ENCODE measurements at places on chromosomes 3 and 15.

- DNase-seq: no peak
These were observed 219.0 kb upstream of the LMCD1 start for GRCh38 chr3:8282541-8283165.

DNA sequence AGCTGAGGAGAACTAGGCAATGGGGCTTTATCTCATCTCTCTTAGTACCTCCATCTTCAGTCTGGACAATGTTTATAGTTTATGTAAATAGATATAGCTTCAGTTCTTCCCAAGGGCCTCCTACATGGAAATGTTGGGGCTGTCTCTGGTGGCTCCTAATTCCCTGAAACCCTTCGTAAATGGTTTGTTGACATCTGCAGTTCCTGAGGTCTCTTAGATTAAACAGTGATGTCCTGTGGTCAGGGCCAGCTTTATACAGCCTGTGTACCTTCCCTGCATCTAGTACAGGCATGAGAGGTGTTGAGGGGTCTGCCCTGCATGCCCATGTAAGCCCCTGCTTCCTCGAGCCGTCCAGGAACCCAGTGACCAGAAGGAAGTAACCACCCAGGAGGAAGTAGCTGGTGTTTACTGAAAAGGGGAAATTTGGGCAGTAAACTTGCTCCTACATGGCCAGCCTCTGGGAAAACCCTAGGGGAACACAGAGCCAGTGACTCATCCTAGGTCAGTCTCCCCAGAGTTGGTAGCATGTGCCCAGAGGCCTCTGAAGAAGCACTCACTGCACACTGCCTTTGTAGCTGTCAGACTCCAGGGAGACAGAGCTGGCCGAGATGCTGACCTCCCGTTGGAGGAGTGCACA, 4.7 kb upstream of the TBC1D2B start:
- DNase-seq: no peak

GRCh38 chr3:69320871-69321271, 65.0 kb downstream of the FRMD4B start:
- peak; percentile 29 for DNase-seq

DNA sequence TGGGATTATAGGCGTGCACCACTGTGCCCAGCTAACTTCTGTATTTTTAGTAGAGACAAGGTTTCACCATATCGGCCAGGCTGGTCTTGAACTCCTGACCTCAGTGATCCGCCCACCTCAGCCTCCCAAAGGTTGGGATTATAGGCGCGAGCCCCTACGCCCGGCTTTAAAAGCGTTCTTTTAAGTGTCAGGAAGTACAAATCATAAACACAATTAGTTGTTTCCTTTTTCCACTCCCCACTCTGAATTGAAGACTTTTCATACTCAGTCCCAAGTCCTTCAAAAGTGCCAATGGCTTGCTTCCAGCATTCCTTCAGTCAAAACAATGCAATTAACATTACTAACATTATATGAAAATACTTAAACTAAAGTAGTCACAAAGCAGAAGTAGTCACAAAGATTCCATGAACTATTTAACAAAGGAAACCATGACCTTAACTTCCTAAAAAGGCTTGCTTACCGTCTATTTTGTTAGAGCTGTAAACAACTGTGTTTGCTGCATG, 8.1 kb downstream of the WDR82 start:
- no peak for DNase-seq

- no peak for DNase-seq
These were observed 121.2 kb upstream of the GAP43 start for GRCh38 chr3:115502128-115502527.

- no peak for DNase-seq
These were observed 100.1 kb upstream of the CHD2 start for GRCh38 chr15:92800013-92800412.

GRCh38 chr15:77980098-77980497, 97.4 kb downstream of the TBC1D2B start:
- no peak for DNase-seq

DNA sequence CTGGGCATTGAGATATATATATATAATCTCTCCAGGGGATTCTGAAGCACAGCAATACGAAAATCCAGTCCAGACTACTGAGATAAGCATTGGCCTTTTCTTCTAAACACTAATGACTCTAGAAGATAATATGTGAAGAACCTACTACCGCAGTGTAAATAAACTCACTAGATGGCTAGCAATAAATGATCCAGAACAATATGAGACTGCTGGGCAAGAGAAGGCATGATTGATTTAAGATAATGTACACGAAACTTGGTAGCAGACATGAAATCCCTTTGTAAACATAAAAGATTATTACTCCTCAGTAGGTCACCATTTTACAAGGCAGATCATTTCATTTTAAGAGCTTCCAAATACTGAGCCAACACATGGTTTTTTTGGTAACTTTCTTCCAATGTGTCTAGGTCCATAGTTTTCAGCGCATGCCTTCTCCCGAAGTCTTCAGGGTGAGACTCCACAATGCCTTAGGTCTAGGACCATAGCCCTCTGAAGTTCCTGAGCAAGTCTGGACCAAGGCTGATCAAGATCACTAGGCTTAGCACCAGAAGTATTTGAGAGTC, 193.2 kb downstream of the LRRN1 start:
- DNase-seq: no peak

DNA sequence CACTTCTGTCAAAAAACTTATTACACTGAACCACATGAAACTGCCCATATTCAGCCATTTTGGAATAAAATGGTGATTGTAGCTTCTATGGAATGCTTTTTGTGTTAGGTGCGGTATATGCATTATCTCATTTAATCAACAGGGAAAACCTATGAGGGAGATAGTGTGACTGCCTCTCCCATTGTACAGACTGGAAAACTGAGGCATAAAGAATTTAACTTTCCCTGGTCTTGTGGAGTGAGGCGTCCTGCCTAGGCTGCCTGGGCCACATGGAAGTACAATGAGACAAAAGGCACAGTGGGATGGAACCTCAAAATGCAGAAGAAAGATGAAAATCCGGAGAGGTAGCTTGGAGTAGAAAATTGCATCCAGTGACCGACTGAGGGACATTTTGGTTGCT, 80.2 kb downstream of the RPLP1 start:
- DNase-seq: no peak

- no peak for DNase-seq
These were observed 60.5 kb upstream of the ETV5 start for GRCh38 chr3:186169379-186169778.

DNA sequence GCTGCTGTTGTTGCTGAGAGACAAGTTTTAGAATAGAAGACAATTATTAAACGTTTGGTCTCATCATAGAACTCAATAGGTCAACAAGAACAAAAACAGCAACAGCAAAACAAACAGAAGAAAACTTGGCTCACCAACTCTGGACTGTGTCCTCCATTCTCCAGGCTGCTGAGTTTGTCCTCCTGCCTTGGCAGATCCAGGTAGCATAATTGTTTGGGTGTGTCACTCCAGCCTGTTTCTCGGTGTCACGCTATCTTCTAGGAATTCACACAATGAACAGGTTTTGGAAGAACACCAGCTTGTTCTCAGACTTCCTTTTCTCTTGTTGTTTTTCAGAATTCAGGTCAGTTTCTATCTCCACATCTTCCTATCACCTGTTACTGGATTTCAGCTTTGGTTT, 34.7 kb downstream of the ARRDC4 start:
- no peak for DNase-seq

DNA sequence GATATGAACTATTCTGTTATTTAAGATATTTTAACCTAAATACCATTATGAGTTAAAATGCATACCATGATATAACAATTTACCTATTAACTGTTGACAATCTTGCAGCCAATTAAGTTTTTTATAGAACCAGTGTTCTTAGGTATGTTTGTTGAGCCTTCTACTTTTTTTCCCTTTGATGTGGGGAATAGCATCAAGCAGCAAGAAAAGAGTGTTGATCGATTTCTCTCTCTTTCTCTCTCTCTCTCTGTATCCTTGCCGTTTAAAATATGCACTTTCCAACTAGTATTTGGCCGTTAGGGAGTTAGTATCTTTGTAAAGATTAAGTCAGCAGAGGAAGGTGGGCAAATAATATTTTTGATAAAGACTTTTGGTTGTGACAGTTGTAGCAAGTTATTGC, 5.9 kb downstream of the CHD2 start:
- DNase-seq: no peak

DNA sequence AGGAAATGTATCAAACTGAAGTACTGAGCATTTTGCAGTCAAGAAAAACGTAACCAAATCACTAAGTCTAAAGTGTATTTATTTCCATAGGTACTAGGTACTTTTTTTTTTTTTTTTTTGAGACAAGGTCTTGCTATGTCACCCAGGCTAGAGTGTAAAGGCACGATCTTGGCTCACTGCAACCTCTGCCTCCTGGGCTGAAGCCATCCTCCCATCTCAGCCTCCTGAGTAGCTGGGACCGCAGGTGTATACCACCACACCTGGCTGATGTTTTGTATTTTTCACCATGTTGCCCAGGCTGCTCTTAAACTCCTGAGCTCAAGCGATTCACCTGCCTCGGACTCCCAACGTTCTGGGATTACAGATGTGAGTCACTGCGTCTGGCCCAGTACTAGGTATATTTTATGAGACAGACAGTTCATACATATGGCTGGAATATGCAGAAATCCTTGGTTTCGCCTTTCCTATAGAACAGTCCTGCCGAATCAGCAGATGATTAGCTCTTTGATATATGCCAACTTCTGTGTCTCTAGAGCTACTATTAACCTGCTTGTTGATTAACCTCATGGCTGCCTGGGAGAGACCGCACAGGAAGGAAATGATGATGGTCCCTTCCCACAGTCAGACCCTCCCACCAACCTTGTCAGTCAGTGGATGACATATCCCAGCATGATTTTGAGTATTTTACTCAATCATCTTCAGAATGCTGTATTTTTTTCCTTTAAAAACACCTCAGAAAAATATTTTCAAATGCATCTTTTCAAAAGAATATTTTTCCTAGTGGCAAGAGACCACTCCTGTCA, 32.3 kb downstream of the TMOD3 start:
- DNase-seq: no peak

DNA sequence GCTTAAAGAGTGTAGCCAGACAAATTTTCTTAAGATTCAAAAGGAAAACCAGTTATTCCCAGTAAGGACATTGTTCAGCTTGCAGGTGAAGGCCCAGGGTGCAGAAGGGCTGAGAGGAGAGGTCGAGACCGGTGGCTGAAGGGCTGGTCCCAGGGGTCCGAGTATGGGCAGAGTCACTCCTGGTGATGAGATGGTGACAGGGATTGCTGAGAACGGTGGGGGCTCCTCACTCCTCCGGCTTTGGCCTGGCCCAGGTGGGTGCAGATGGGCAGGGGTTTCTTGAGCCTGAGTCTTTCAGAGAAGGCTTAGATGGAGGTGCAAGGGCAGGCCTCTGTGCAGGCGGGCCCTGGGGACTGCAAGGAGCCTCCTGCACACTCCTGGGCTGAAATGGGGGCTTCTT, 56.2 kb downstream of the ZNF445 start:
- DNase-seq: no peak

GRCh38 chr3:72265256-72266015, 480.5 kb upstream of the PROK2 start:
- no peak for DNase-seq

DNA sequence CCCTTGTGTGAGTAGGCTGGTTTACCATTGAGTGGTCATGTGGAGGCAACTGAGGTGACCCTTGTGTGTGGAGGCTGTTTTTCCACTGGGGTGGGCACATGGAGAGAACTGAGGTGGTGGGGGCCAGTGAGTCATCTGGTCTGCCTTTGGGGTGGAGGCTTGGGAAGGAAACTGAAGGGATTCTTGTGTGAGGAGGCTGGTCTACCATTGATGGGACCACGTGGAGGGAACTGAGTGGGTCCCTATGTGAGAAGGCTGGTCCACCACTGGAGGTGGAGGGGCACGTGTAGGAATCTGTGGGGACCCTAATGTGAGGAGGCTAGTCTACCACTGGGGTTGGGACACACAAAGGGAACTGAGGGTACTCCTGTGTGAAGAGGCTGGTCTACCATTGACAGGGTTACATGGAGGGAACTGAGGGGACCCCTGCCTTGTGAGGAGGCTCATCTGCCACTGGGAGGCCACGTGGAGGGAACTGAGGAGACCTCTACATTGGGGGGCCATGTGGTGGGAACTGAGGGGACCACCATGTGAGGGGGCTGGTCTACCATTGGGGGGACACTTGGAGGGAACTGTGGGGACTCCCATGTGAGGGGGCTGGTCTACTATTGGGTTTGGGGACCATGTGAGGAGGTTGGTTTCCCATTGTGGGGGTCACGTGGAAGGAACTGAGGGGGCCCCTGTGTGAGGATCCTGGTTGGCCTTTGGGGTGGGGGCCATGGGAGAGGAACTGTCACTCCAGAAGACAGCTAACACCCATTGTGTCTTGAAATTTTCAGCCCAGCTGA, 164.5 kb downstream of the WNT7A start:
- no peak for DNase-seq

DNA sequence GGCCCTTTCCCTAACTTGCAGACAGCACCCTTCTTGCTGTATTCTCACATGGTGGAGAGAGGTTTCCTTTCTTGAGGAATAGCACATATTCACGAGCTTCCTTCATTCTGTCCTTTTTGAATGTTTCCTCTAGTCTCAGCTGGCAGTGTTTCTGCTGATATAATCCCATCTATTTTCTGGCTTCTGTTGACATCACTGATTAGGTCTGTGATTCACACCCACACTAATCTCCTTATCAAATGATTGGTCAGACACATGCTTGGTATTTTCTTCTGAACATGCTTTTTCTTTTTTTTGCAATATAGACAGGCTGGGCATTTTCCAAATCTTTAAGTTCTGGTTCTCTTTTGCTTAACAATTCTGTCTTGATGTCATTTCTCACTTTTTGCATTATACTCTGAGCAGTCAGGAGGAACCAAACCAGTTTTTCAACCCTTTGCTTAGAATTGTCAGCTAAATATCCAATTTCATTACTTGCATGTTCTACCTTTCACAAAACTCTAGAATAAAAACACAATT, 65.4 kb downstream of the OXSM start:
- no peak for DNase-seq

DNA sequence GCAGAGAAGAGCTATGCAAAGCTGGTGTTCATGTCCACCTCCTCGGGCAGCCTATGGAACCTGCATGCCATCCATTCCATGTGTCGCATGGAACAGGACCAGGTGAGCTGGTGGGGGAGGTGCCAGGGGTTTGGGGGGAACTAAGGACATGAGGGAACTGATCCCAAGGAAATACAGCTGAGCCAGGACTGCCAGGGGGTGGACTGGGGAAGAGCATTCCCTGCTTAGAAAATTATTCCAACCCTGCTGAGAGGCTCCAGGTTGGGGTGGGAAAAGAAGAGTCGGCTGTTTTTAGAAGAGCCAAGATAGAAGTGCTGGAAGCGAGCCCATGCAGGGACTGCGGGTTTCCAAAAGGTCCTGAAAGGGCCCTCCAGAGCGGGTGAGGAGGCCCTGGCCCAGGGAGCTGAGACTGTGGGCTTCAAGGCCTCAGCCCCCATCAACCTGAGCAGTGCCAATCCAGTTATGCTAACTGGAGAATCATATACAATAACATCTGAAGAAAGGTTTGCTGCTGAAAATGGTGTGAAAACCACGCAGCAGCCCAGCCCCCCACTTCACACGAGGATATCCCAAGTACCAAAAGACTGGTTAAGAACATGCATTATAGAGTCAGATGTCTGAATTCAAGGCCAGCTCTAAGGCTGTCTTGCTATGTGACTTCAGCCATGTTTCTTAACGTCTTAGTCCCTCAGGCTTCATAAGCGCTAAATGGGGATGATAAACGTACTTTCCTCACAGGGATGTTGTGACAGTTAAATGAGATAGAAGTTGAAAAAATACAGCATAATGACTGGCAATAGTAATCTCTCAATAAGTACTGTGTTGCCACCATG, 7.8 kb downstream of the DISP2 start:
- DNase-seq: no peak

- DNase-seq: no peak
These were observed 327.5 kb upstream of the UMPS start for GRCh38 chr3:124402791-124403190.
